SHP77 (cell line): ENCODE measurements at places on chromosomes 16 and 17.

GRCh38 chr16:88382491-88383400 is at the start of gene ZNF469:
Gene ZNF469 (plus strand): TSS chr16:88382959. CDS start chr16:88427471, 44,512 bp downstream.
- no peak for DNase-seq

DNA sequence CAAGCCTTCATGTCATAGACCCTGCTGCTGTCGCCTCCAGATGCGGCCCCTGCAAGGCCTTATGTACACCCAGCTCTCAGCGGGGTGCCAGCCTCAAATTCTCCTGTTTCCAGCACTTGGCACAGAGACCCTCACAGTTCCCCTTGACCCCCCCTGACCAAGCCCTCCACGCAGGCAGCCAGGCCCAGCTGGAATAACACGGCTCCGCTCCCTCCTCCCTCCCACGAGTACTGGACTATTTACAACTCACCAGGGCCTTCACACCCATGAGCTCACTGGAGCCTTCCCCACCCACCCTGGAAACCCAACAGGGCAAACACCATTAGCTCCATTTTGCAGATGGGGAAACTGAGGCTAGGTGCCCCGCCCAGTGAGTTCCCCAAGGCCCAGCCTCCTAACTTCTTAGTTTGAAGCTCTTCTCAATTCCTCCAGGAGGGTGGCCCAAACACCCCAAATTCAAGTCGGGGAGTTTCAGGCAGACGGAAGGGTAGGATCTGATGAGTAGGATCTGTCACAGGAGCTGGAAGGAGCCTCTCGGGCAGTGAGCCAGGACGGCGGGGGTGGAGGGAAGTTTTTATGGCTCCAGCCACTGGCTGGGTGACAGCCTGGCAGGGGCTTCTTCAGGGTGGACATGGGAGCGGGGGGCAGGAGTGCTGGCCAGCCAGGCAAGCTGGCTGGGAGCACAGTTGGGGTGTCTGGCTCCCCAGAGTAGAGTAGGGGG is 17.5 kb upstream of the DLX4 start:
- no peak for DNase-seq

- peak; percentile 84 for DNase-seq
Observed at GRCh38 chr17:79777120-79777893, 641 bp upstream of the CBX2 start.

DNA sequence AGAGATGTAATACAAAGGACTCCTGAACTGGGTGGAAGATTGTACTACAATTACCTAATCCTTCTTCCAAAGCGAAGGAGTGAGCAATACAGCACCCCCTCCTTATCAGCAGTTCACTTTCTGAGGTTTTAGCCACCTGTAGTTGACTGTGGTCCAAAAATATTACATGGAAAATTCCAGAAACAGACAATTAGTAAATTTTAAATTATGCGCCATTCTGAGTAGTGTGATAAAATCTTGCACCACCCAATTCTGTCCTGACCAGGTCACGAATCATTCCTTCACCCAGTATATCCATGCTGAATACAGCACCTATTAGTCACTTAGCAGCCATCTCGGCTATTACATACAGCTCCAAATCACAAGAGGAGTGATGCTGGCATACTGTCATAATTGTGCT is 23.2 kb downstream of the VPS53 start:
- no peak for DNase-seq

DNA sequence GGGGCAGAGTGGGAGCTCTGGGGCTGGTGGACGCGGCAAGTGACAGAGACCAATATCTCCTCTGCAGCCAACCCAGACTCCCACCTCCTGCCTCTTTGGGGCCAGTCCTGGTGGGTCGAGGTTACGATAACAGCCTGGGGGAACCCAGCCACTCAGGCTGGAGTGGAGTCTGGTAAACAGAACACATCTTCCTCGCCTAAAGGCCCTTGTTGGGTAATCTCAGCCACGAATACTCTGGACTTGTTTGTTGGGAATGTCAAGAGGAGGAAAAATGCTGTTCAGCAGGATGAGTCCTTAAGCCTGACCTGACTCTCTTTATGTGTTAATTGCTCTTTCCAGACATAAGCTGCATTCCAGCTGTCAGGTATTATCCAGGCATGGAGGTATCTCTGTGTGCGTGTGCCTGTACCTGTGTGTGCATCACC is 8.0 kb upstream of the SPNS2 start:
- DNase-seq: no peak

GRCh38 chr16:87637357-87637756 is 35.0 kb downstream of the JPH3 start:
- DNase-seq: no peak

- no peak for DNase-seq
Observed at GRCh38 chr16:74698222-74698621, 2.4 kb downstream of the MLKL start.
